ENCODE measurements at places on chromosomes 6 and 20.

GRCh38 chr20:53284696-53285095, 308.9 kb downstream of the ZNF217 start:
- no peak for DNase-seq

- no peak for DNase-seq
These were observed 19.6 kb downstream of the ELOVL4 start for GRCh38 chr6:79927758-79928157.

GRCh38 chr6:6829872-6830685, 241.6 kb downstream of the LY86 start:
- no peak for DNase-seq

- DNase-seq, result no peak
These were observed 373.1 kb downstream of the ESR1 start for GRCh38 chr6:152180601-152181000.

DNA sequence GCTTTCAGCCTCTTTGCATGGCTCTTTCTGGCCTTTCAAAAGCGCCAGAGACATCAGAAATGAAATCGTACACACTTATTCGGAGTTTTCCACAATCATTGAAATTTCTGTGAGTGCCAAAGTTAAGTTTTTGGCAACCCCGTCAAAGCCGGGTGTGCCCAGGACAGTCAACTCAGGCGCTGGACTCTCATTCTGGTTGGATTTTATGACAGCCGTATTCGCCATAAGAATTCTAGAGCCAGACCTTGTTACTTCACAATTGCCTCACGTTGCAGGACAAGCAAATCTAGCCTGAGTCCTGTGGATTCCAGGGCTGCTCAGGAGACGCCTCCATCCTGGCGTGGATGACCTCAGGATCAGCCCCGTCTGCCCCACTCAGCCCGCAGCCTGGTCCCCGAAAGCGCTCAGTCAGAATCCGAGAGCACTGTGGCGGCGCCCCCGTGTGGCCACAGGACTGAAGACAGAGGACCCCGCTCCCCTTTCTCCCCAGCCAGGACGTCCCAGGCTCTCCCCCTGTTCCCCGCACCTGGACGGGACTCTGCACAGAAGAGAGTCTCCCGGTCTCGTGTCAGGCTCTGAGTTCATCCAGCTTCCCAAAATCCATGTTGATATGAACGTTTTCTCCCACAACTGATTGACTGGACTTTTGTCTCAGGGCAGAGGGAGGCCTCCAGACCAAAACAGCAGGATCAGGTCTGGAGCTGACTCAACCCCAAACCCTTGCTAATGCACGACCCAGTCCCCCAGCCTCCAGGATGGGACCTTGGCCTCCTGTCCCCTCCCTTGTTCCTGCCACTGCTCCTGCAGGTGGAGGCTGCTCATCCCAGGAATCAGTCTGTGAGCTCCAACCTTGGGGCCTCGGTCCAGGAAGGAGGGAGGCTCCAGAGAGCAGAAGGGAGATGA, 38.2 kb downstream of the MICA start:
- peak; percentile 47 for DNase-seq

- peak; percentile 60 for DNase-seq
These were observed at the start of gene CD2AP for GRCh38 chr6:47477497-47478232. Gene CD2AP (plus strand): TSS chr6:47477789. CDS start chr6:47478245, 456 bp downstream.

GRCh38 chr6:98648211-98648914, 186.0 kb upstream of the POU3F2 start:
- no peak for DNase-seq

DNA sequence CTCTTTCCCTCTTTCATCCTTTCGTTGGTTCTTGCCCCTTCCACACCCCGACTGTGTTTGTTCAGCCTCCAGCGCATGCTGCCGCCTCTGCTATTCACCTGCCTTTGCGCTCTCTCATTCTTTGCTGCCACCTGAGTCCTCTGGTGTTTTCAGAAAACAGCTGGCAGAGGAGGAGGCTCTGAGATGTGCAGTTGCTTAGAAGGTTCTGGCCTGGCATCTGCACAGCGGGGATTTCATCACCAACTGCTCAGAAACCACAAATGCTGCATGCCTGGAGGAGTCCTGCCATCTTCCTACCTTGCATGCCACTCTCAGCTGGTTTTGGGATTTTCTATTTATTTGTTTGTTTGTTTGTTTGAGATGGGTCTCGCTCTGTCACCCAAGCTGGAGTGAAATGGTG, 39.2 kb upstream of the CLDN20 start:
- DNase-seq, result peak; percentile 6

DNA sequence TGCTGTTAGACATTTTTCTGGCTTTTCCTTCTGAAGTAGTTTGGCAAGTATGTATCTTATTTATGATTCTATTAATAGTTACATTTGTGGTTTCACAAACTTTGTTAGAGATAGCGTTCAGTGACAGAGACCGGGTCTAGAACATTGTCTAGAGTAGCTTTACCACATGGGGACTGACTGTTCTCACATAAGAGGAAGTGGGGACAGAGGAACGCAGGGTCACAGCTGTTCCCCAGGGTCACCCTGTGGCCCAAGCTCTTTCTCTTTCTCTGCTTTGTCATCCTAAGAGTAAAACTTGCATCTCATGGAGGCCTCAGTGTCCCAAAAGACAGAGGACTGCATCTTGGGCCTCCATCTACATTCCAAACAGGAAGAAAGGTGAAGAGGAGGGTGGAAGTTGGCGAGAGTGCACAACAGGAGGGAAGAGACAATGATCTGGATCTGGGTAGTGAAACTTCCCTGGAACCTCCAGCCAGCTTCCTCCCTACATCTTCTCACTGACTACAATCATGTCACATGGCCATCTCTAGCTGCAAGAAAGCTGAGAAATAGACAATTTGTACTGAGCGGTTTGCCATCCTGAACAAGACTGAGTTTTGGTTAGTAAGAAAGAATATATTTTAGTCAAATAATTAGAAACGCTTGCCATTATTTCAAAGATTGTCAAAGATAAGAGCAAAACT, 645.8 kb upstream of the ARID1B start:
- peak; percentile 91 for DNase-seq

DNA sequence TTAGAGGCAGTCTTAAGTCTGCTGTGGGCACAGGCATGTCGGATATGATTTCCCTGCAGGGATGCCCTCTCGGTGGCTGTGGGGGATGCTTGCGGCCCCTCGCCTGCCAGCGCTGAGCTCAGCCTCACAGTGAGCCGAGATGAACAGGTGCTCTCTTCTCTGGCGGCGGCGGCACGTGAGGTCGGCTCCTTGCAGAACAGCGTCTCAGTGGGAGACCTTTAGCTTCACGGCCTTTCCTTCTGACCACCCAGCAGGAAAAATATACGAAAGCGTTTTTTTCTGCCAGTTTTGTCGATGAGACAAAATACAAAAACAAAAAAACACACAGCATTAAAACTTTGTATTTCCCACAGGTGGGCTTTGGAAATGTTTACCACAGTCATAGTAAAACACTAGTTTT, 23.6 kb downstream of the FOXA2 start:
- DNase-seq, result no peak

- no peak for DNase-seq
These were observed 14.7 kb downstream of the PABPC1L start for GRCh38 chr20:44924541-44924940.

- DNase-seq, result no peak
These were observed 92.4 kb downstream of the COL12A1 start for GRCh38 chr6:75113446-75113845.

DNA sequence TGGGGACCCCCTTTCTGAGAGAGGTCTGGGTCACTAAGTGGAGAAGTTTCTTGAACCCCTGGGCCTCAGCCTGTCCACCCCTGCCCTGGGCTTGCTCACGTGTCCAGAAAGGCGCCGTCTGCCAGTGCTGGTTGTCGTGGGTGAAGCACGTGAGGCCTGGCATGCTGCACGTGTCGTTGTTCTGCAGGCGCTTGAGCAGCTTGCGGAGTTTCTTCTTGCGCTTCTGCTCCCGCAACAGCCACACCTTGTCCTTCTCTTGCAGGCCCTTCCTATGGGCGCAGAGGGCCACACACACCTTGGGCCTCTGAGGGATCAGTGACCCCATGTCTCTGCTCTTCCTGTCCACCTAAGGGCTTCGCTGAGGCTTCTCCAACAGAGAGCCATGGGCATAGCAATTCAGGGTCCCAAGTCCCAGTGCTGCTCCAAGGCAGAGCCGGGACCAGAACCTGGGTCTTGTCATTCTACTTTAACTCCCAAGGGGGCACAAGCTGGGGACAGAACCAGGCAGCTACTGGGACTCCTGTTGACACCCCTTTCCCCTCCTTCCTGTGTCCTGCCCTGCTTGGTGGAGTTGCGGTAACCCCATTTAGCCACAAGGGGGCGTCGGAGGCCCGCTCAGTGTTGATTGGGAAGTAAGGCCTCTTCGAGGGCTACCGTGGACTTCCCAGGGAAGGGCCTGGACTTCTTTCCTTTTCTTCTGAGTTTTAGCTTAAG, 121.8 kb downstream of the SULF2 start:
- peak; percentile 69 for DNase-seq

DNA sequence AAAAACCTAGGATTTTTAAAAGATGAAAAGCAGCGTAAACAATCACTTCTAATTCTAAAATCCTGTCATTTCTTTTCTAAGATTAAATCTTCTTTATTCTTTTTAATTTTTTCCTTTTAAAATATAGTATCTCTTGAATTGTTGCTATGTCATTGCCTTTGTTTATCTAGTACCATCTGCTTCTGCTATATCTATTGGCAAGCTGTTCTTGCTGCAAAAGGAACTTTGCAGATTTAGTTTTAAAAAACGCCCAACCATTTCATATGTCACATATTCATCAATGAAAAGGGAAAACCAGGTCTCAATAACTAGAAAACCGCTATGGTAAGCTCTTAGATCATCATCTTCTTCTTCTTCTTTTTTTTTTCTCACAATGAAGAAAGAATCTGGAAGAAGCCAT, 11.5 kb upstream of the EEF1A1 start:
- no peak for DNase-seq

- no peak for DNase-seq
These were observed at the start of gene TRDN for GRCh38 chr6:123636782-123637181. Gene TRDN (minus strand): TSS chr6:123636950. CDS start chr6:123636775, 175 bp downstream.

DNA sequence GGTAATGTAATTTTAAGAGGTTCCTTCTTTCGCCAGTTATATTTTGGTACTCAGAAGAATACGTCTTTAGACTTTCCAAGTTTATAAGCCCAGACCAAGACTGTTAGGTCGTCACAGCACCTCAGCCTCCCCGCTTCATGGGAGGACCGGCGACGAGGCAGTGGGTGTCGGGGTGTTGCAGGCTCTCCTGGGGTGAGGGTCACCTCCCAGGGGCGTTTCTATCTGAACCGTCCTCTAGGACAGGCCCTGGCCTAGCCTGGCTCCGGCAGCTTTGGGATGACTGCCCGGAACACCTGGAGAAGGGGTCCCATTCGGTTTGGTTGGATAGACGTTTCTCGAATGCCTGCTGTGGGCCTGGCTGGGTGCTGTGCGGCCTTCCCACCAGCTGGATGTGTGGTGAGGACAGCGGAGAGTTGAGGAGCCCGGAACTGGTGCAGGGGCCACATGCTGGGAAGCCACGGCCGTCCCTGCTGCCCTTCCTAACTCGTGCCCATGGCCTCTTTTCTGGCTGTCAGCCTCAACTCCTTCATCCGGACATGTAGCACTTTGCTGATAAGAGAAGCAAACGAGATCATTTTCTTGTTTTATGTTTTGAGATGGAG, 1.1 kb downstream of the OSBPL2 start:
- no peak for DNase-seq

DNA sequence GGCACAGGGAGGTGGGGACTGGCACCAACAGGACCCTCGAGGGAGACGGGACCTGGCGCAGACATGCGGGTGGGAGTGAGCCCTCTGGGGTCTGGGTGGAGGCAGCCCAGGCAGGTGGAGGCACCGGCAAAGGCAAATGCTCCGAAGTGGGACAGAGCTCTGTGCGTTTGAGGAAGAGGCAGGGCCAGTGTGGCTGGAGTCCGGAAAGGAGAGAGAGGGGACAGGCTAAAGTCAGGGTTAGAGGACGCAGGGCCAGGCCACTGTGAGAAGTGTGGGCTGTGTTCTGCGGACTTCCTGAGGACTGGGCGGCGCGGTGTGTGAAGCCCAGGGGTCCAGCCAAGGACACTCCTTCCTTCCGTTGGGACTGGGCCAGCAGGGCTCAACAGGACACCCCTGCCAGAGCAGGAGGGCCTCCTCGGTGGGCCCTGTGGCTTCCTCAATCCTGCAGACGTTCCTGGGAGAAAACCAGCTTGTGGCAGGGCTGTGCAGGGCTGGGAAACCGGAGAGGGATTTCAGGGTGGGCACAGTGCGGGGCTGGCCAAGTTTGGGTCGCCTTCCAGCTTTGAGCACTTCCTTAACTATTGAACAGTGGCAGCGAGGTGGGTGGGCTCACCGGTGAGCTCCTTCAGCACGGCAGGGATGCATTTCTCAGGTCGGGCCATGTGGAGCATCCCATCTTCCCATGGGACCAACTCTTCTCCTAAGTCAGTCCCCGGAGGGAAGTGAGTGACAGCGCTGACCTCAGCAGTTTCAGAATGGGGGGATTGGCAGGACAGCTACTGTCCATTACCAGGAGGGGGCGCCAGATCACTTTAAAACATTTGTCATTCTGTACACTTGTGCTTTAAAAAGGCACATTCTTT, 22.5 kb downstream of the MOCS3 start:
- peak; percentile 58 for DNase-seq

GRCh38 chr6:134766497-134766896, 183.4 kb downstream of the ALDH8A1 start:
- no peak for DNase-seq

DNA sequence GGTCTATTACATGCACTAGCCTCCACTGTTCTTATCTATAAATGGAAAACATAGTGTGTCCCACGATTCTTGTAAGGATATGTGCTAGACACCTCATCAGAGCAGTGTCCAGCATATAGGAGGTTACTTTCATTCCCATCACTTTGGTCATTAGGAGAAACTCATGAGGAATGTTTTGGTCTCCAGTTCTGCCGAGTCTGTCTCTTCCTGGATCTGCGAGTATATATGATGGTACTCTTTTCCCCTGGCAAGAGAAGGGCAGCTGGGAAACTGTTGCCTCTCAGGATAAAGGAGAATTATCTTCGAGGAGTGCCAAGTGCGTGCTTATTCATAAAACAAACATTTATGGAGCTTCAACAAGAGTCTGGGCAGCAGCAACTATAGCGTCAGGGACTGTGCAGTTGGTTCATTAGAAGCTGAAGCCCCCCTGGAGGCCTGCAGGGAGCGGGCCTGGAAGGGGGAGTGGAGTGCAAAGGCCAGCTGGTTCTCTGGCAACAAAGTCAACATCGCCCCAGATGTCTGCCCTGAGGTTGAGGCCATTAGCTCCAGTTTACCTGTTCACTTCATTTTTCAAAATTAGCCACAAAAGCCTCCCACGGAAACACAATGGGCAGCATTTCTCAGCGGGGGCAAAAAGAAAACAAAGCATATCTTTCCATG, 811.9 kb downstream of the MAFB start:
- DNase-seq, result no peak

- DNase-seq, result no peak
These were observed 378.1 kb downstream of the BTBD9 start for GRCh38 chr6:38261626-38262025.

DNA sequence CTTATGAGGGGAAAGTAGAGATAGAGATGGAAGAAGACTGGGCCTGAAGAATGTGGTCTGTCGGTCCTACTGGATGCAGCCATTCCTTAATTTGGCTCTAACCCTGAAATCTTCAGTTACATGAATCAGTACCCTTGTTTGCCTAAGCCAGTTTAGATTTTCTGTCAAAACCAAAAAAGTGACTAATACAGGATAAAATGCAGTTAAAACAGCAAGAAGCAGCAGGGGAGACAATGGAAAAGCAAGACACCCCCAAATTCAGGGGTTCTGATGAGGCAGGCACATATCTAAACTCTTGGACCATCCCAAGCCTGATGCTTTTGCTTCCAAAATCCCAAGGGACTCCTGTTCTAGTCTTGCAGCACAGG, 17.4 kb upstream of the UBE2V1 start:
- no peak for DNase-seq

- DNase-seq, result no peak
These were observed 12.0 kb downstream of the TTI1 start for GRCh38 chr20:38021087-38021772.

All from MV-4-11 (cell line).